ENCODE measurements at places on chromosomes 11 and 22. TPM values are rescaled to one million over a fixed set of nuclear protein-coding genes. Genes with fewer than 3 reads are reported as not detected.

OR4A5 gene
- total RNA-seq, result not detected

C1QTNF5 gene
- not detected for total RNA-seq

POTEH gene
- not detected for total RNA-seq

TRIM6 gene
- total RNA-seq, result 14.1 TPM

C11orf97 gene
- not detected for total RNA-seq

BACE1 gene
- total RNA-seq, result 7.7 TPM

DCPS gene
- 18.4 TPM for total RNA-seq

OR52I2 gene
- total RNA-seq, result not detected

ELF5 gene
- total RNA-seq, result not detected

GP1BB gene
- not detected for total RNA-seq

CHRNA10 gene
- total RNA-seq, result 1.3 TPM

KCNJ11 gene
- 0.16 TPM for total RNA-seq

APOBEC3G gene
- not detected for total RNA-seq

RBM14 gene
- total RNA-seq, result 71.8 TPM

PTDSS2 gene
- total RNA-seq, result 44.2 TPM

PLAAT4 gene
- 1.7 TPM for total RNA-seq

FOSL1 gene
- 215 TPM for total RNA-seq

KRTAP5-8 gene
- not detected for total RNA-seq

GDPD4 gene
- total RNA-seq, result not detected

AQP11 gene
- total RNA-seq, result 2.3 TPM

ISX gene
- total RNA-seq, result not detected

All from A549 treated with CpdA at 1 μM for 4 hours (cell line).